ENCODE measurements at places on chromosomes 1 and 21. TPM values are rescaled to one million over a fixed set of nuclear protein-coding genes. Genes with fewer than 3 reads are reported as not detected.

The HPDL gene
- 12.7 TPM for total RNA-seq

The DNAJB4 gene
- 35.6 TPM for total RNA-seq

The TMEM61 gene
- total RNA-seq: 5.0 TPM

The CBR3 gene
- total RNA-seq: 23.6 TPM

GRCh38 chr1:223344491-223344890 is 19.5 kb downstream of the SUSD4 start:
- no peak for DNase-seq

DNA sequence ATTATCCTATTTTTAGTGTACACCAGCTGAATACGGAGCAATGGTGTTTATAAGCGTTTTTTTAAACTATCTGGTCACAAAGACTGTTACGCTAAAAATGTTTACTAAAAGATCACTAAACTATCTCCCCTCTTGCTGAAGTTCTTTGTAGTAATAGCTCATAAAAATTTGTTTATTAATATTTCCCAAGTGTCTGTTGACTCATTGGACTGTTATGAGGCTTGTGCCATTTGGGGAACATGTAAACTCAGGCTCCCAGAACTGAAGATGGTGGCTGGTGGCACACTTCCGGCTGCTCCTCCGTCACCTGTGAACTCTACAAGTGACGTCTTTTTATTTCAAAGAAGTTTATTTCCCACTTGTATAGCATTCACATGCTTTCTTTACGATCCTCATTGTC is 46.3 kb downstream of the AIDA start:
- no peak for DNase-seq

- no peak for DNase-seq
Observed at GRCh38 chr1:53478502-53478818, 19.3 kb downstream of the DMRTB1 start.
